ENCODE measurements at places on chromosomes 3 and 15.
A peak's percentile ranks its signal among the peaks of the same experiment; 100 is the strongest.

DNA sequence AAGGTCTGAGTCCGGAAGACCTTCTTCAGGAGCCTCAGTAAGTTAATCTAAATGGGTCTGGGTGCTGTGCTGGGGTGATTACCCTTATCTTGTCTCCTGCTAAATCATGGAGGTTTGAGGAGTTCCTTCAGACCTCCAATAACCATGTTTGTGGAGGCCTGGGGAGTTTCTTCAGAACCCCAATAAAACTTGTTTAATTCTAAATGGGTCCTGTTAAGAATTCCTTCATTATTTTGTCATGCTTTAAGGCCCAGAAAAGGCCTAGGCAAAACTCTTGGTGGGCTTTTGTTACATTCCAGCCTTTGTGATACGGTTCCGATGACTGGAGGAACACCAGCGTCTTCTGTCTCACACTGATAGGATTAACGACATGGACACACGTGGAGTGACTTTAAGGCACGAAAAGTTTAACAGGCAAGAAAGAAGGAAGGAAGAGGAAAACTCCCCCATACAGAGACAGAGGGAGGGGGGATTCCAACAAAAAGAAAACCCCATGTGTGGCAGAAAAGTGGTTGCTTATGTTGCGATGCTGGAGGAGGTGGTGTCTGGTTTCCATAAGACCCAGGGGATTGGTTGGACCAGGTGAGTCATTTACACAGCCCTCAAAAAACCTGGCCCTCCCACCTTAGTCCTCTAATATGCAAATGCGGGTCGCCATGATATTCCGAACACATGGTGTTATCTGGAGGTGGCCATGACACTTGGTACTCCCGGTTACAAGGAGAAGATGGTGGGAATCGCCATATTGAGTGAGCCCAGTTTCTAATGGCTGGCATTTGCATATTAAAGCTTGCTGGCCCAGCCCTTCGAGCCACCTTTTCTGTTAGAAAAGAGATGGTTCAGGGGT is 72.6 kb upstream of the MFGE8 start:
- no peak for DNase-seq

- DNase-seq, result peak; percentile 4
Measured at GRCh38 chr3:30952786-30953185, 58.3 kb upstream of the GADL1 start.

DNA sequence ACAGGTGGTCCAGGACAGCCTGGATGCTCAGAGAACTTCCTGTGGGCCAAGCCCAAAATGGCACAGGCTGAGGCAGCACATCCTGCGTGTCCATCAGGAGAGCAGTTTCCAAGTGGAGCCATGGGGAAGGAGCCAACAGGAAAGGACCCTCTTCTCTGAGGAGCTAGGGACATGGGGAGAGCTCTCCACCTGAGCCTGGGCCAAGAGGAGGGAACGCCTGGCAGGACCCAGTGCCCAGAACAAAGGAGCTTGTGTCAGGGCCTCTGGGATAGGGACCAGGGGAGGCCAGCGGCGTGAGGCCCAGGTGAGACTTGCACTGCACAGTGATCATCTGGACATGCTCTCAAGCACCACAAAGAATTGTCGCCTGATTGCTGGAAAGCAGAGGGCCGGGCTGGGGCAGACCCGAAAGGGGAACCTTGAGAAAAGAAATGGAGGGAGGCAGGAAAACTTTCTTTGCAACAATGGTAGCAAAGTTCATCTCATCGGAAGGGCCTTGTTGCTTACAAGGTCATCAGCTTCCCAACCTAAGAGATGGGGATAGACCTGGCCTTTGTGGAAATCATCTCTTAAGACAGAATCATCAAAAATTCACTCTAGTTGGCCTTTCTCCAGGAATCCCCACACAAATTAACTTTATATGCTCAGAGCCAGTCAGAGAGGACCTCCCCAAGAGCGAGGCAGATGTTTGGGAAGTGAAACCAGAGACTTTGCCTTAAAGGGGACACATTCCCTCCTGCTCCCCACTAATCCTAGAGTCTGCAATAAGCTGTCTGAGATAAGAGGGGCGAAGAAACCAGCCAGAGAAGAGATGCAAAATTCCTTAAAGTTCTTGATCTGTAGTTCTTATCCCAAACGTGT is 47.7 kb upstream of the HES1 start:
- no peak for DNase-seq

DNA sequence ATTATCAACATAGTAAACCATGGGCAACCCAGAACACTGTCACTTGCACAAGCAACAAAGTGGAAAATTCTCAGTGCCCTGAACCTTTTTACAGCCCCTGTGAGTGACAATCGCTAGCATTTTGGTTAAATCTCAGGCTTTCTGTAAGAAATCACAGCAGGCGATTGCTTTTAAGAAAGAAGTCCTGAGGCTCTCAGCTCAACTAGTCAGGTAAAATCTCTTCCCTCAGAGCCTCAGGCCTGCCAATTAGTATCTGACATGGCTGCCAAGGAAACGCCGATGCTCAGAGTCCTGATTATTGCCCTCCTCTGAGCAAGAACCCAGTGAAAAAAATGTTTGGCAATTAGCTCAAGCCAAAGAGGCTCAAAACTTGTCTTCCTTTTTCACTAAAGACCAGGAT is 530.8 kb downstream of the DIPK2A start:
- DNase-seq, result no peak

- no peak for DNase-seq
Measured at GRCh38 chr15:70856884-70857561, 3.1 kb upstream of the LARP6 start.

GRCh38 chr15:38080651-38081275 is 146.3 kb downstream of the TMCO5A start:
- DNase-seq, result peak; percentile 43

- no peak for DNase-seq
Measured at GRCh38 chr3:60114191-60114590, 1064.4 kb upstream of the CFAP20DC start.

DNA sequence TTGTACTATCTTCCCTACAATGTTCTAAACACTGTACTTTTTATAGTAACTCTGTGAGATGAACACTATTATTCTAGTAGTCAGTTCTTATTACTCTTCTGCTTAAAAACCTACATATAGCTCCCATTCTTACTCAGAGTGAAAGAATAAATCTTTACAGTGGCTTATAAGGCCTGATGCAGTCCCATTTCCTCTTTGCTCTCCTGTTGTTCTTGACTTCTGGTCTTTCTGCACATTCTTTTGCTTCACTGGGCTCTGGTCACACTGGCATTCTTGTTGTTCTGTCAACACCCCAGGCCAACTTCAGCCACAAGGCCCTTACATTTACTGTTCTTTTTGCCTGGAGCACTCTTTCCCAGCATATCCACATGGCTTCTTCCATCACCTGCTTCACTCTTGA is 58.2 kb upstream of the TP63 start:
- no peak for DNase-seq

DNA sequence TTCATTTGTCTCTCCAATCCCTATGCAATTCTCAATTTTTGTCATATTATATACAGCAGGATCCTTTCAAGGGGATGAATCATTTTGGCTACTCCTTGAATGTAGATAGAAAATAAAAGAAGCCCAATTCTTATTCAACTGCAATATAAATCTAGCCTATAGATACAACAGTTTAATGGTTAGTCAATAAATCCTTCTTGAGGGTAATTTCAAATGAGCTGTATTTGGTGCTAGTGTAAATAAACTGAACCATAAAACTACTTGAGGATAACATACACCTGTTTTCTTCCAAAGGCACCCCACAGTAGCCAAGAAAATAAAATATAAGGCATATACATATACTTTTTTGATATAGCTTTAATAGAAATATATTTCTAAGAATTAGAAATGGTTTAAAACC is 830.3 kb downstream of the ROBO1 start:
- DNase-seq, result no peak

GRCh38 chr3:44926172-44926571 is 49.8 kb downstream of the ZDHHC3 start:
- no peak for DNase-seq

- no peak for DNase-seq
Measured at GRCh38 chr3:194987571-194988494, 283.1 kb downstream of the XXYLT1 start.

GRCh38 chr3:64650715-64651114 is 37.1 kb downstream of the ADAMTS9 start:
- no peak for DNase-seq

DNA sequence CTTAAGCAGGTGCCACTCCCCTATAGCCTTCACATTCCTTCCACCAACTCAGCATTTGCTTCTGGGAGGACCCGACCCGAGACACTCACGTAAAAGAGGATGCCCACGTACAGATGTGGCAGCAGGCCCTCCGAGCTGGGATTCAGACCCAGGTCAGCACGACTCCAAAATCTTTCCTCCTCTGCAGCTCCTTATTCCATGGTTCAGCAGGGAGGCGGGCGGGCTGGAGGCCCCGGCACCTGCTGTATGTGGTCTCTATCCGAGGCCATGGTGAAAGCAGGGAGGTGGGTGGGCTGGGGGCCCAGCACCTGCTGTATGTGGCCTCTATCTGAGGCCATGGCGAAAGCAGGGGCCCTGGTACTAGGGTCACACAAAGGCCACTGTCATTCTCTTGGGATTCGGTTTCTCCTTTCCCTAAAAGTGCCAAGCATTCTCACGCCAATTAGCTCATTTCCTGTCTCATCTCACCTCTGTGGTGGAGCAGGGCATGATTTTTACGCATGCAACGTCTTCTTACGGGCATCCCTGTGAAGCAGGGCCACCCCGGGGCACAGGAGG is 5.9 kb upstream of the MUC4 start:
- DNase-seq, result no peak

DNA sequence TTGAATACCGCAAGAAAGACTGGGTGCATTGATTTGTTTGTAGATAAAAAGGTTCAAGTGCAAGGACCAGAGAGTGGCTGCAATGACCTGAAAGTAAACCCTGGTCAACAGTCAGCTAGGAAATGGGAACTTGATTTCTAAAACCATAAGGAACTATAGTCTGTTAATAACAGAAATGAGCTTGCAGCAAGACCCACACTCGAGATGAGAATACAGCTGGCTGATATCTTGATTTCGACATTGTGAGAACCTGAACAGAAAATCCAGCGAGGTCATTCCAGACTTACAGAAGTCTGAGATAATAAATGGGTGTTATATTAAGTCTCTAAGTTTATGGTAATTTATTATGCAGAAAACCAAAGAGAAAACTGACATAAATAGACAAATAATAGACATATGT is 177.3 kb downstream of the NFKBIZ start:
- peak; percentile 14 for DNase-seq

DNA sequence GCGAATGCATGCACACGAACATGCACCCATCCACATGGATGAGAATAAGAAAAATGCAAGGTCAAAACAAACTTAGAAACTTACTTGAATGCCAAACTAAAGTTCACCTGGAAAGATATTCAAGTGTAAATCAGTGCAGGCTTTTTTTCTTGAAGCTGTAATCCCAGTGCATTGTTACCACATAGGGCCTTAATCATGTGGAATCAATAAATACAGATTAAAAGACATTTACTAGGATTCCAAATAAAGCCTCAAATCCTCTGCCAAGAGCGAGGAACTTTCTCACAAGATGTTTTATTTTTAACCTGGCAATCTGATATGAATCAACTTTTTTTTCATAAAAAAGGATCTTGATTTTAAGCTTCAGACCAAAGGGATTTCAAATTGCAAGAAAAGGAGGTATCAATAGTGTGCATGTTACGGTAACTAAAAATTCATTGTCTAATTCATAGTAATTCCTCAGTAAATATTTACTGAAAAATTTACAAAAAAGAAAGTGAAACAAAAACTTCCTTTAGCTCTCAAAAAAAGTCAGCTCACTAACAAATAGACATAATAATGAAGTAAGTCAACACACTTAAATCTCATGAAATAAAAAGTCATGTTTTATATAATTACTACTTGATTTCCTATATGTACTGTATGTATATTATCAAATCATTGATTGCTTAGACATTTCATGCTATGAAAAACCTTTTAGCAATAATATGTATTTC is 978.6 kb downstream of the PLOD2 start:
- DNase-seq, result no peak

- no peak for DNase-seq
Measured at GRCh38 chr3:14531856-14532395, 8.2 kb downstream of the GRIP2 start.

DNA sequence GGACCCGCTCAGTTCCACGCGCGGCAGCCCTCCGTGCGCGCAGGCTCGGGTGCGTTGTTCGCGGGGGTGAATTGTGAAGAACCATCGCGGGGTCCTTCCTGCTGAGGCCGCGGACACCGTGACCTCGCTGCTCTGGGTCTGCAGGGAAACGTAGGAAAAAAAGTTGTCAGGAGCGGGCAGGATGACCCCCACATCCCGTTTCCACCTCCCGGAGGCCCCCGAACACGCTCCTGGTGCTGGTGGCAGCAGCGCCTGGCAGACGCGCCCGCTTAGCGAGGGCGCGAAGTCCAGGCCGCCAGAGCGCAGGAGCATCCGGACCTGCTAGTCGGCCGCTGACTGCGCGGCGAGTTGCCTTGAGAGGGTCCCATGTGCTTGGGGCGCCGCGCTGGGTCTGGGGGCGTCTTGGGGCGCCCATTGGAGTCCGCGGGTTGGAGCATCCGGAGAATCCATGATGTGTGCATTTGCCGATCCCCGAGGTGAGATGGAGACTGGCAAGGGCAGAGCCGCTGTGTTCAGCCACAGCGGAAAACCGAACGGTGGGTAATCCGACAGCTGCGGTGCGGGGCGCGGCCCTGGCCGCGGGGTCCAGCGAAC is 520 bp downstream of the GREM1 start:
- no peak for DNase-seq

DNA sequence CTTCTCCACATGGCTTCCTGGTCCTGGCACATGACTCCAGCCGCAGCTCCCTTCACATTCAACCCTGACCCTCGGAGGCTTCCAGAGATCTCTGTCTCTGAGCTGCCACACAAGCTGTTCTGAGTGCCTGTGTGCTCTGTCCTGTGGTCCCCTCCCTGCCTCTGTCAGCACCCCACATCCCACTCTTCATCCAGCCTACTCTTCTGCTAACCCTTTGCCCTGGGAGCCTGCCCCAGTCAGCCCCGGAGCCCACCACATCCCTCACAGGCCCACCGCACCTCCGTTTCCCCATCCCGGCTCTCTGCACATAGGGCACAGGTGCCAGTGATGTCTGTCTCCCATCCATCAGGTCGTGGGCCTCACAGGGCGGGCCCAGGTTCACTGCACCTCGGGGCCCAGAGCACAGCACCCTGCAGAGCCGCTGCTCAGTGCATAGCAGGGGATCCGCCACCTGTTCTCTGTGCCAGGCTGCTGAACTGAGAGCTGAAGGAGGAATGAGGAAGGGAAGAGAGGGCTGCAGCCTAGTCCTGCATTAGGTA is 133.6 kb downstream of the UACA start:
- no peak for DNase-seq

GRCh38 chr15:51658664-51659063 is 22.6 kb upstream of the SCG3 start:
- DNase-seq, result peak; percentile 29

- DNase-seq, result no peak
Measured at GRCh38 chr3:153328690-153329089, 166.7 kb downstream of the RAP2B start.

Measured in hematopoietic multipotent progenitor cell treated with erythropoietin and hydrocortisone succinate and interleukin-3 and kit ligand, for 6 days (in vitro differentiated cells).